ENCODE measurements at places on chromosomes 7 and 10. TPM values are rescaled to one million over a fixed set of nuclear protein-coding genes. Genes with fewer than 3 reads are reported as not detected.

The RNF32 gene
- total RNA-seq: 1.3 TPM

The OR2A42 gene
- total RNA-seq: not detected

The THNSL1 gene
- 4.7 TPM for total RNA-seq

The KCP gene
- 1.0 TPM for total RNA-seq

The TMEM273 gene
- 262 TPM for total RNA-seq

The ADRB1 gene
- total RNA-seq: not detected

The LAMB1 gene
- not detected for total RNA-seq

The WDFY4 gene
- total RNA-seq: 0.90 TPM

The PROSER2 gene
- total RNA-seq: 1.6 TPM

The SEMA4G gene
- 1.4 TPM for total RNA-seq

The AIFM2 gene
- 11.3 TPM for total RNA-seq

The FAM204A gene
- 41.8 TPM for total RNA-seq

The RPP38 gene
- total RNA-seq: 9.3 TPM

The ATRNL1 gene
- total RNA-seq: 0.63 TPM

The PTEN gene
- total RNA-seq: 65.8 TPM

The DOCK1 gene
- total RNA-seq: 0.67 TPM

The PDGFA gene
- total RNA-seq: 28.1 TPM

The ANKRD30A gene
- total RNA-seq: not detected

The IQUB gene
- 0.16 TPM for total RNA-seq

The TUBGCP2 gene
- total RNA-seq: 55.8 TPM

The MUC12 gene
- 0.79 TPM for total RNA-seq

The LIPJ gene
- not detected for total RNA-seq

The COL13A1 gene
- total RNA-seq: not detected

The SLC26A4 gene
- 14.7 TPM for total RNA-seq

The SIRT1 gene
- 24.0 TPM for total RNA-seq

All from activated T-helper 17 cell treated with anti-CD3 and anti-CD28 coated beads, Interleukin-2, amount 50 U/mL, for 72 hours (primary cell).